ENCODE measurements at places on chromosomes 6 and 20.

GRCh38 chr20:3728354-3728753 lies 4.1 kb upstream of the HSPA12B start:
- no peak for DNase-seq

- no peak for DNase-seq
These were observed 87.8 kb downstream of the TMEM170B start for GRCh38 chr6:11625302-11625701.

DNA sequence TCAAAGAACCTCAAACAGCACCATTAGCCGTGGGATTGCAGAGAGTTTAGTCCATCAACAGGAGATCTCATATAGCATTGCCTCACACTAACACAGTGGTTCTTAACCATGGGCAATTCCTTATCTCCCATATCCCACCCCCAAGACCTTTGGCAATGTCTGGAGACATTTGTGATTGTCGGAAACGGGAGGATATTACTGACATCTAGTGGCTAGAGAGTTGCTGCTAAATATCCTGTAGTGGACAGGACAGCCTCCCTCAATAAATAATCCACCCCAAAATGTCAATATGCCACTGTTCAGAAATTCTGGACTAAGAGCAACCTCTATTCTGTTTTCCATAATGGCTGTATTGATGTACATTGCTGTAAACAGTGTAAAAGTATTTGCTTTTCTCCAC lies 210.1 kb upstream of the CCN2 start:
- no peak for DNase-seq

DNA sequence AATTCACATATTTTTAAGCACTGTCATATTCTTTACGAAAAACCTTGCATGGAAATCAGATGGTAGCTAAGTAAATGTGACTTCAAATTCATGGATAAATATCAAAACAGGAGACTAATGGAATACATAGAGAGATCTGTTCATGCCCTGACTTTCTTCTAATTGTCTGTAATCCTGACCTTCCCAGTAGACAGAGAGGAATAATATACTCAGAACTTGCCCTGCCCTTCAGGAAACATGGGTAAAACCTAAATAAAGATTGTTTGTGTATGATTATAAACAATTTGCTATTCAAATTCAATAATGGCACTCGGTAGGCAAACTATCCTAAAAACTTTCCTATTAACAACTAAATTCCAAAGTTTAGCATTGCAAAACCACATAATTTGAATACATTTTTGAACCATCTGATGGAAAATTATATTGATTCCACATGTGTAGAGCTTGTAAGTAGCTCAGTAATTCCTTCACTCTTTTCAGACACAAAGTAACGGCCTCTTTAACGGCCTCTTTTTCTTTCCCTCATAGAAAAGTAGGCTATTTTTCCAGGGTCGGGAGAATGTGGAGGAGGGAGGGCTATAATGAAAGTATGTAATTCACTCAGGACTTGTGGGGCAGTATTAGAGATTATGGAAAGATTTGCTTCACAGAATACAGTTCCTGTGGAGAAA lies 227.6 kb downstream of the ALDH8A1 start:
- DNase-seq: no peak

DNA sequence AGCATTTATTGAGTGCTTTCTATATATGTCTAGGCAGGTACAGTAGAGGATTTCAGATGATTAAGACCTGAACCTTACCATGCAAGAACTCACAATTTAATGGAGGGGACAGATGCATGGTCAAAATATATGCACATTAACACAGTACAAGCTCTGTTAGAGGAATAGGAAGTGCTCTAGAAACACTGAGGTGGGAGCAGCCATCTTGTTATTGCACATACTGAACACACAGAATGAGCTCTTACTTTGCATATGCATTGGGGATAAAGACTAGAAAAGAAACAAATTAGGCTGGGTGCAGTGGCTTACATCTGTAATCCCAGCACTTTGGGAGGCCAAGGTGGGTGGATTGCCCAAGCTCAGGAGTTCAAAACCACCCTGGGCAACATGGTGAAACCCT lies 438.3 kb downstream of the UTRN start:
- no peak for DNase-seq

DNA sequence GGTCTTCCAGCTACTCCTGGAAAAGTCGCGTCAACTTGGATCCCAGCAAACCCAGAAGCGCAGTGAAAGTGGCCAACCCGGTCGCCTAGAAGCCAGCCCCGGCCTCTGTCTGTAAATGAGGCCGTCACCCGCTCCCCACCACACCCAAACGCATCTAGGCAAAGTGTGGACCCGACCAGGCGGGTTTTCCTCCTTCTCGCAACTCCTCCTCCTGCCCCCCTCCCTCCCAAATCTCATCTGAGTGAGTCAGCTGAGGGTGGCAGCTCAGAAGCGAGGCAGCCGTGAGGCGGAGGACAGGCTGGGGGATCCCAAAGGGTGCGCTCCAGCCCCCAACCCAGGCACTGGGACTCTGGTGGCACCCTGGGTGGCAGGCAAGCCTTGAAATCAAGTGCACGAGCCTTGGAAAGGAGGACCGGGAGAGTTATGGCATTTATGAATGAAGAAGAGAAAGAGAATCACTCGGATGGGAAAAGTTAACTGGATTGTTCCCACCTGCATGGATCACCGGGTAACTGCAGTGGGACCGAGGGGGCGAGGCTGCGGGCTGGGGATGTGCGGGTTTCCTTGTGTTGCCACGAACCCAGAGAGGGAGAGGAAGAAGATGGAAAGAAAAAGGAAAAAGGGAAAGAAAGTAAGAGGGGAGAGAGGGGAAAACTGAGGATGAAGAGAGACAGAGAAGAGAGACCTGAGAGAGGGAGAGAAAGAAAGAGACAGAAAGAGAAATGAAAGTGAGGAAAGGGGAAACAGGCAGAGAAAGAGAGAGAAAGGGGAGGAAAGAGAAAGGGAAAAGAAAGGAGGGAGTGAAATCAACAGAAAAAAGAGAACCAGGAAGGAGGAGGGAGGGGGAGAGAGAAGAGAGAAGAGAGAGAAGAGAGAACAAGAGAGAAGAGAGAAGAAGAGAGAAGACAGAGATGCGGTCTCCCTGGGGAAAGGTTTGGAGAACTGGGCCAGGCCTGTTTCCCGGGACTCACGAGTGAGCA lies at the start of gene APCDD1L:
Gene APCDD1L, minus strand, starts transcription at position 167 of the 980 bp plus-strand sequence. CDS start 692 bp downstream, outside the sequence.
- DNase-seq: no peak

All from NCI-H1105 (cell line).